Amniotic stem cell (primary cell): ENCODE measurements at places on chromosomes 11 and 22.

DNA sequence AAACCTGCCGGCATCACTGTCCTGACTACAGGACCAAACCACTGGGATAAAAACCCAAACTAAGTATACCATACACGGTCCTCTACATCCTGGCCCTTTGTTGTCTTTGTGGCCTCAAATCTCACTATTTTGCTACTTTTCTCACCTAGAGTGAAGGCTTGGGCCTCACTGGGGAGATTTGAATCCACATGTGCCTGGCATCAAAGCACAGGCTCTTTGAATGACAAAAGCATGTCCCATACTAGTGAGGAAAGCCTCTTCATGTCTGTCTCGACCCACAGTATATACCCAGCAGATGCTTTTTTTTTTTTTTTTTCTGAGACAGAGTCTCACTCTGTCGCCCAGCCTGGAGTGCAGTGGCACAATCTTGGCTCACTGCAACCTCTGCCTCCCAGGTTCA is 72.5 kb upstream of the DRD2 start:
- no peak for DNase-seq

DNA sequence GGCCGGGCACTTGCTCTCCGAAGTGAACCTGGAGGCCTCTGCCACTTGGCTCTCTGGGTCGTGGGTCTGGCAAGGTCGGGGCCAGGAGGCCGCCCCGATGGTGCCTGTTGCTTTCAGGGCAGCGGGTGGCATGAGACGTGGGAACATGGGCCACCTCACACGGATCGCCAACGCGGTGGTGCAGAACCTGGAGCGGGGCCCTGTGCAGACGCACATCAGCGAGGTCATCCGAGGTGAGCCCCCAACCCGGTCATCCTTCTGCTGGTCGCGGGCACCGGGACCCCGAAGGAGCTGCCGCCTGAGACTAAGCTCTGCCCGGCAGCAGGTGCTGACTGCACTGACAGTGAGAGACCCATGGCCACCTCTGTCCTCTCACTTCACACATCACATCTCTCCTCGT is 40.0 kb downstream of the SBF1 start:
- DNase-seq = no peak

DNA sequence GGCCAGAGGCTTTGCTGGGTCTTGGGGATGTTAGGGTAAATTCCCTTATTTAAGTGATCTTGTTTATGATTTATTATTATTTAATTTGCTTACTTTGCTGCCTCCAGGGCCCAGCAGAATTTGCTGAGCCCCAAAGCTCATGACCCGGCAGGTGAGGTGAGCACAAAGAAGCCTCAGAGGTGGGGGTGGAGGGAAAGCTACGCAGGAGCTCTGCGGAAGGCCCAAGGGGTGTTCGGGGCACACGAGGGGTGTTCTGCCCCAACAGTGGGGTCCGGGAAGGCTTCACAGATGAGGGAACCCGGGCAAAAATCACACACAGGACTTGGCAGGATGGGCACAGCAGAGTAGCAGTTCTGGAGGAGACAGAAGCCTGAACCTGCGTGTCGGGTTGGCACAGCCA is 6.7 kb upstream of the LINC01488 start:
- no peak for DNase-seq

DNA sequence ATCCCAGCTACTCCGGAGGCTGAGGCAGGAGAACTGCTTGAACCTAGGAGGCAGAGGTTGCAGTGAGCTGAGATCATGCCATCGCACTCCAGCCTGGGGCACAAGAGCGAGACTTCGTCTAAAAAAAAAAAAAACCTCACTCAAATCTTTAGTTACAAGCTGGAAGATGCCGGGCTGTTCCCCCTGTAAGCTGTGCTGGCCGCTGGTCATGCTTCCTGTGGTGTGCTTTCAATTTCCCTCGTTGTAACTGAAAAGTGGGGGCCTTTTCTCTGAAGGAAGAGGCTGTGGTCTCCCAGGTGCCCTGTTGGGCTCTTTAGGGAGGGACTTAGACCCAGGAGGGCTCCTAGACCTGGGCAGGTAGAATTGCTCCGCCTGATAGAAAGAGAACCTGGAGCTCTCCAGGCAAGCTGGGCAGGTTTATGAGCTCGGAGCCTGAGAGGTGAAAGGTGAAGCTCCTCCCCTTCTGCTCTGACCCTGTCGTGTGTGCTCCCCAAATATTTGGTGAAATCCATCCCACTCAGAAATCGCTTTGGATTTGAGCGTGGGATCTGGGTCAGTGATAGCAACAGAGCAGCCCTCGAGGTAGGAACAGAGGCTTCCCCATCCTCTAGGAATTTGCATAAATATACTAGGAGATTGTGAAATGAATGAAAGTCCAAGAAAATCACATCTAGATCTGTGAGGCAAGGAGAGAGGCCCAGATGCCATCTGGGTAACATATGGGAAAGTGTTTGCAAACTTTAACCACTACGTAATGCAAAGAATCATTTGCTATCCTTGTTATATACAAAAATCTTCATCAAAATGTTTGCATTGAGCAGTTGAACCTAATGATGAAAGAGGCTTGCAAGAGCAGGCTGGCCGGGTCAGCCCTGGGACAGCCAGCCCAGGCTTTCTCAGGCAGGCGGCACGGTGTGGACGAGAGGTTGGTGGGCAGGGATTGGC is 154.3 kb downstream of the FBXO7 start:
- DNase-seq = peak; percentile 20

DNA sequence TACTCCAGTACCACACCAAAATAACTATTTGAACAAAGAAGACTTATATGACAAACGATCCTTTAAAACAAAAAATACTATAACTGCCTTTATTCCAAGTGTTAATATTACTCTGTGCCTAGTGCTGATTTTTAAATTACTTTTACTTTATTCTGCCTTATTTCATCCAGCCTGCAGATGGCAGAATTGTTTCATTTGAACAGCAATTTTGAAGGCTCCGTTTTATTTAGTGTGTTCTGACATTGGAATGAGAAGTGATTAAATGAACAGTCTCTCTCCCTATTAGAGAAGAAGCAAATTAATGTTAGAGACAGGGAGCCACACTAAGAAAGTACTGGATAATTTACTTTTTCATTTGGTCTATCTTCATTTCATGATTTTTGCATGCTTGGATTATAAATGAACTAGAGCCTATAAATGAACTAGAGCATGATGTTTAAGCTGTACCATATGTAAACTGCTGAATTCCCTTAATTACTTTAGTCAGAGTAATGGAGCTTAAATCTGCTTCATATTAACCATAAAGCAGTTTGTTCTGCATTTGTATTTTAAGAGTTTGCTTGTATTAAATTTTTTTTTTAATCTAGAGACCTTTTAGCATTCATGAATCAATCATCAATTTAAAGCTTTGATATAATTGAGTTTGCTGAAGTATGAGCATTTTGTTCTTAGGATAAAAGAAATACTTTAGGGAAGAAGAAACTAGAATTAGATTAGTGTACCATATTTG is 9.8 kb downstream of the PDHX start:
- peak; percentile 21 for DNase-seq

- DNase-seq = no peak
These were observed 108.0 kb downstream of the SLC1A2 start for GRCh38 chr11:35311331-35311730.

- DNase-seq = no peak
These were observed 15.4 kb downstream of the CARD10 start for GRCh38 chr22:37503850-37504249.

DNA sequence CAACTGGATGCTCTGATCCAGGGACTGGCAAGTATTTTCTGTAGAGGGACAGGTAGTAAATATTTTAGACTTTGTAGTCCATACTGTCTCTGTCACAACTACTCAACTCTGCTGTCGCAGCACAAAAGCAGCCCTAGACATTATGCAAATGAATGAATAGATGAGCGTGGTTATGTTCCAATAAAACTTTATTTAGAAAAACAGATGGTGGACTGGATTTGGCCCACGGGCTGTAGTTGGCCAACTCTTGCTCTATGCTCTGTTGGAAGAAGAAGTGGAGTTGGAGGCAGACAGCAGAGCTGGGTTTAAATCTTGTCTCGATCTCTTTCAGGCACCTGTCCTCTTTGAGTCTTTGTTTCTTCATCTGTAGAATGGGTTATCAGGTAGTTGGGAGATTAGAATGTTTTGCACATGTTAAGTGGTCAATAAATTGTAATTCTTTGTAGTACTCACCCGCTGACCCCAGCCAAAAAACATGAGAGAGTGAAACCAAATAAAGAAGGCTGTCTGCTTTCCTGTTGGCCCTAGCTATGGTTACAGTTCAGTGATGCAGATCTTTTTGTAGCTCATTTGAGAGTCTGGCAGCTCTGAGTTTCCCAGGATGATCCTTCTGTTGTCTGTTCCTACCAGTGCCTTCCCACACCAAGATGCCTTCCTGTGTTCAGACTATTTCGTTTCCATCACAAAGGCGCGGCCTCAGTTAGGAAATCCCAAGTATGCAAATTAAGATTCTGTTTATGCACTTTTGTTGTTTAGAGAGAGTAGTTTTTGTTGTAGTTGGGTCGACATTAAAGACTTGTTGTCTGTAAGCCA is 198.1 kb upstream of the SEZ6L start:
- DNase-seq = no peak

DNA sequence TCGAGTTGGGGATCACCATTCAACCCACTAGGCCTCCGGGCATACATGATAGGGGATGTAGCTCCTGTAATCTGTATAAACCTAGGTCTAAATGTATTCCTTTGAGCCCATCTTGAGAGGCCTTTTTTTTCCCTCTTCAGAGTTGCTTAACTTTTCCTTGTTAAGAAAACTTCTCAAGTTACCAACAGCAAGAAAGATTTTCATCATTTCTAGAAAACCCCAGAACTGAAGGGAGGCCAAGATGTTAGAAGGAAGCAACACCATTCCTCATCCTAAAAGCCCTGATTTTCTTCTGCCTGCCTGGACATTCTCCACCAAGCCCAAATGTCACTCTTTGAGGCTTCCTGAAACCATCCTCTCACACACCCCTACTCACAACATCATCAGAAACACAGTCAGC is 79.4 kb downstream of the TMPRSS5 start:
- DNase-seq = no peak

DNA sequence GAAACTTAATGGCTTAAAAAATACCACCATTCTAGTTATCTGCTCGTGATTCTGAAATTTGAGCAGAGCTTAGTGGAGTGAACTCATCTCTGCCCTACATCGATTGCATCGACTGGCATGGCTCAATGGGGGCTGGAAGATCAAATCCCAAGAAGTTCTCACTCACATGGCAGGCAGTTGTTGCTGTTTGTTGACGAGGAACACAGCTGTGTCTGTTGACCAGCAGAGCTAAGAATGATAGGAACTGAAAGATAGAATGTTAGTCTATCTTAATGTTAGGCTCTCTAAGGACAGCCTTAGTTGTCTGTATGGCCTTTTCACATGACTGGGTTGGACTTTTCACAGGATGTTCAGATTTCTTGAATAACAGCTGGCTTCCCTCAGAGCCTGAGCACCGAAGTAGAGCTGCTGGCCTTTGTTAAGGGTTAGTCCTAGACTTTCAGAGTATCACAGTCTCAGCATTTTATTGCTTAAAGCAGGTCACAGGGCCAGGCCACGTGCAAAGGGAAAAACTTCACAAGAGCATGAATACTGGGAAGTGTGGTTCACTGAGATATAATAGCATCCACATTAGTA is 31.6 kb upstream of the IZUMO1R start:
- DNase-seq = no peak

DNA sequence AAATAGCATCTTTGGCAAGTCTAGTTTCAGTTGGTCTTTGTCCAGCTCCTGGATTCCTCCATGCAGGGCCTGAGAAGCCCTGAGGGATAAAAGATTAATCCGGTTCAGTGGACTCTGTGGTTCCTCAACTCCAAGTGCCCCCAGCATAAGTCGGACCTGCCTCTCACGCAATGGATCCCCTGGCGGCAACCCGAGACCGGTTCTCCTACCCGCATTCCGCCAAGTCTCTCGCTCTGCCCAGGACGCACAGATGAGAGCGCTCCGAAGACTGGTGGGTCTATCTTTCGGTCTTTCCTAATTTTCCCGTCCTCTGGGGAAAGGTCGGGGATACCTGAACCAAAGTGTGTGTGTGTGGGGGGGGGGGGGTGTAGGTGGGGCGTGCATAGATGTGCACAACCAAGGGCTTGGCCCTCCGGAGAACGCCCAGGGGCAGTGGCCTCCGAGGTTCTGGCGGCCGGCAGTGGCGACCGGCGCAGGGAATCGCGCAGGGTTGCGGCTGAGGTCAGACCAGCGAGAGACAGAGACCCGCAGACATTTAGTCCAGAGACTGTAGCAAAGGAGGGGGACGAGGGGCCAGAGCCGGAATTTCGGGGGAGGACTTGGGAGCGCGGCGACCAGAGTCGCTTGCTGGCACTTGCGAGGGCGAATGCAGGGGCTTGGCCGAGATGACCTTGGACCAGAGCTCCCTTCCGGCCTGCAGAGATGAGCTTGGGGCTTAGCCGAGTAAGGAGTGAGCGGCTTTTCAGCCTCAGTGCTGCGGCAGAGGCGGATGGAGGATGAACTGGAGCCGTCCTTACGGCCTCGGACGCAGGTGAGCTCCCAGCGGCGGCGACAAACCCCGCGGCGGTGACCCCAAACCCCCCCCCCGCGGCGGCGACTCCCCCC is 712 bp upstream of the SLC2A11 start:
- DNase-seq = peak; percentile 36

DNA sequence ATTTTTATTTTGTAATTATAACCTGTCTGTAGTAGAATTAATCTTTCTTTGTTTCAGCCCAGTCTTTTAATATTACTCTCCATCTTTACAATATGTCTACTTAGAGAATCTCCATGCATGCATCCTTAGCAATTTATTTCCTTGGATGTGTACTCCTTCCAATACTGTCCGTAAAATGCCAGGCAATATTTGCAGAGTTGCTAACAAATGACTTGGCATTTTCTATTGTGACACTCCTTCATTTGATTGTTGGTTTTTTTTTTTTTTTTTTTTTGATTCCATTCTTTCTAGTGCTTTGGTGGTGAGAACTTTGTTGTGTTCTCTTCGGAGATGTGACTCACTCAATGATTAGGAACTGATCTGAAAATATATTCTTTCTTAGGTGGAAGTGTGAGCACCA is 220.3 kb downstream of the CNTN5 start:
- no peak for DNase-seq

DNA sequence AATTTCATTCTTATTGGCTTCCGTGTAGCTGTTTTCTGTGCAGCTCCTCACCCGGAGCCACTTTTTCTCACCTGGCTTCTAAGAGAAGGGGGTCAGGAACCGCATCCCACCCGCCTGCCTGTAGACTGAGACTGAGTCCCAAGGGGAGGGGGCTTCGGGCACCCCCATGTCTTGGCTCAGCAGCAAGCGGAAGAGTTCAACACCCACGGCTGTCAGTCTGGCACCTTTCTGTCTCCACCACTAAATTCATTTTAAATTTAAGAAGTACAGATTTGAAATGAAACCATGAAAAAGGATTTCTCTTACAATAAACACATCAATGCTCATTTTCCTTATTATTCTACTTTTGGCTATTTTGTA is 66.7 kb downstream of the EFCAB6 start:
- no peak for DNase-seq
